Activated T-helper 1 cell treated with Interleukin-2 at 50 U/mL for 16 hours (primary cell): ENCODE measurements at places on chromosomes 1 and 21.

DNA sequence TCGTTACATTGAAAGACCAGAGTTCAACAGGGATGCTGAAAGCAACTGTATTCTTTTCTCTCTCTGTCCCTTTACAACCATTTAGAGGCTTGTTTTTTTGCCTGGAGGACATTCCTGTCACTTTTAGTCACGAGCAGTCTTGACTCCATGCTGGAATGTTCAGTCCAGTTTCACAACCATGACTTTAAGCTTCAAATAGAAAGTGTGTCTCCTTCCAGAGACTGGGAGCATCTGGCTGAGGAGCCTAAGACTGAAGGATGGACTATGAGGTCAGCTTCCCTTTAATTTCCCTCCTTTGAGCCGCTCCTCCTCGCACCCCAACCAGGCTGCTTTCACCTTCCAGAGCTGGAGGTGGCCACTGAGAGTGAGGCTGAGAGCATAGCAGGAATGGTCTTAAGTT, 10.5 kb upstream of the RYR2 start:
- DNase-seq = no peak

- DNase-seq = no peak
Measured at GRCh38 chr1:38758820-38759219, 100.8 kb downstream of the RRAGC start.

GRCh38 chr1:92399076-92399475, 87.6 kb downstream of the GFI1 start:
- no peak for DNase-seq

GRCh38 chr1:61111084-61112004, 29.0 kb downstream of the NFIA start:
- DNase-seq = no peak

DNA sequence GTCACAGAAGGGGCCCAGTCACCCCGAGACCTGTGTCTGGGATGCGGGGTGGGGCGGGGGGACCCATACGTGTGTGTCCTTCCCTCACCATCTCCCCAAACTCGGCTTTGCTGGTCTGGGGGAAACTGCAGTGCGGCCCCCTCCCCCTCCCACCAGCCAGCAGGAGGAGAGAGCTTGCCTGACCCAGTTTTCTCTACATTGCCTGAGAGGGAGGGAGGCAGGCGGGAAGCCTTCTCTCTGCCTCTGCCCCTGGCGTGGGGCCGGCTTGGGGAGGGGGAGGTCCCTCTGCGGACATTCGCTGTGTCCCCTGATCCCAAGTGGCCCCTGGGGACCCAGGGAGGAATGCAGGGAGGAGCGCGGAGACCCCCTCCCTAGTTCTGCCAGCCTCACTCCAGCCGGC, 3.9 kb downstream of the EPHA8 start:
- DNase-seq = no peak

GRCh38 chr1:22024485-22025367, 23.3 kb downstream of the CELA3A start:
- DNase-seq = peak; percentile 59

- DNase-seq = peak; percentile 76
Measured at GRCh38 chr21:17612565-17613241, at the start of gene BTG3. Gene BTG3 (minus strand): TSS chr21:17612901. CDS start chr21:17609144, 3,757 bp downstream.

DNA sequence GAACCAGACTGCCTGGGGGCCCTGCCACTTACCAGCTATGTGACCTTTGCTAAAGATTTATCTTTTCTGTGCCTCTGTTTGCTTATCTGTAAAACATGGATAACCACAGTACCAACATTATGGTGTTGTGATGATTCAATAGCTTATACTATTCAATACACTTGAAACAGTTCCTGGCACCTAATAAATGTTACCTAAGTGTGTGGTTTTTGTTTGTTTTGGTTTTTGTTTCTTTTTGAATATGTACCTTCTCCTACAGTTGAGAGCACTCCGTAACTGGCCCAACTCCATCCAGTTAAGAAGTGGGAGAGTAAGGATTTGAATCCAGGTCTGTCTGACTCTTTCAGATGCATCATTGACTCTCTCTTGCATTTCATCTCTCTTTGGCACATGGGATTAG, 125.8 kb upstream of the C8B start:
- no peak for DNase-seq

DNA sequence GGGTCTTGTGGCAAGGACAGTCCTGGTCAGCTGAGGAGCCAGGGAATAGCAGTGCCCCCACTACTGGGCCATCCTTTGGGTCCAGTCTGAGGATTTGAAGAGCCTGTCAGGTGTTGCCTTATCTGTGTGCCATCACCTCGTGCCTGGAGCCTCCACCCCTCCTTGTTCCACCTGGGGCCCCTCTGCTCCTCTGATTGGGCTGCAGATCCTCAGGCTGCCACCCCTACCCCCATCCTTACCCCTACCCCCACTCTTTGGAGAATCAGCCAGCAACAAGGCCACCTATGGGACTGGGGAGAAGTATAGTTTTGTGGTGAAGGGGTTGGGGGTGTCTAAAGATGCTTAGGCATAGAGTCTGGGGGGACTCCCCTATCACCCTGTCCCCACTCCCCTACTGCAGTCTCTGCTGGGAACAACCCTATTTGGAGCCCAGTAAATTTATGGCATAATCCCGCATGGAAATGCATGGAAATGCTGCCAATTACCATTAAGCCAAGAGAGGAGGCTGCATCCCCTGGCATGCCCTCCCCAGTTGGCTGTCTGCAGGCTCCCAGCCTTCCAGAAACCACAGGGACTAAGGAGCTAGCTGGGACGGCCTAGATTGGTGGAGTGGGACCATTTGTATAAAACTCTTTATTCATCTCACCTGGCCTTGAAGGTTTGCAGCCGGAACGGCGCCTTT, 142.7 kb upstream of the CSF3R start:
- DNase-seq = no peak

DNA sequence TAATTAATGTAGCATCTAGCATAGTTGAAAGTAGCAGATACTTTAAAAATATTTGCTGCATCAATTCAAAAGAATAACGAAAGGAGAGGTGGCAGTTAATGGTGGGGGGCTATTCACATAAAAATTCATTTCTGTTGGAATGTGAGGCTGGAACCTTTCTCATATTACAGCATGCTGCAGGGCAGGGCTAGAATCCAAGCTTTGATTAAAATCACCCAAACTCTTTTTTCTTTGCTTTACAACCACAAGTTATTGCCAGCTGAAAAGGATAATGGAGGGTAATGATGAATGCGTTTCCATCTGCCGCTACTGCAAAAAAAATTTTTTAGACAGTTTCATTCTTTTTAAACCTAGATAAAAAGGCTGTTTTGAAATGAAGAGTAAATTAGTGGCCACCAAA, 9.8 kb downstream of the DISP1 start:
- DNase-seq = no peak

DNA sequence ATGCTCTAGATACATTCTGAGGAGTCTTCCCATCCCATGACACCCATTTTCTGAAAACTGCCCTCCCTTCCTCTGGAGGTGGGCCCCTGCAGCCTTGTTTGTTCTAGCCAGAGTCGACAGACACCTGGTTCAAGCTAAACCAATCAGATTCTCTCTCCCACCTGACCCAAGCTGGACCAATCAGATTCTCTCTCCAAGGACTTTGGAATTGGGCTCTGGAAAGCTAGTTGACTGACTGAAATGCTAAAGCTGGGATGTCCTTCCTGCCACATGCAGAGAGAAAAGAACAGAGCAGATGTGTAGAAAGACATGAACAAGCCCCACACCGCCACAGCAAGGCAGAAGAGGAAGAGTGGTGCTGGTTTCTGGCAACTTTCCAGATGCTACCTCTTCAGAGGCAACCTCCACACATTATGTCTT, 24.6 kb downstream of the ASAP3 start:
- no peak for DNase-seq

GRCh38 chr1:21007876-21008275, 168.8 kb downstream of the EIF4G3 start:
- no peak for DNase-seq

GRCh38 chr1:86461482-86461881, 7.2 kb upstream of the CLCA1 start:
- no peak for DNase-seq

DNA sequence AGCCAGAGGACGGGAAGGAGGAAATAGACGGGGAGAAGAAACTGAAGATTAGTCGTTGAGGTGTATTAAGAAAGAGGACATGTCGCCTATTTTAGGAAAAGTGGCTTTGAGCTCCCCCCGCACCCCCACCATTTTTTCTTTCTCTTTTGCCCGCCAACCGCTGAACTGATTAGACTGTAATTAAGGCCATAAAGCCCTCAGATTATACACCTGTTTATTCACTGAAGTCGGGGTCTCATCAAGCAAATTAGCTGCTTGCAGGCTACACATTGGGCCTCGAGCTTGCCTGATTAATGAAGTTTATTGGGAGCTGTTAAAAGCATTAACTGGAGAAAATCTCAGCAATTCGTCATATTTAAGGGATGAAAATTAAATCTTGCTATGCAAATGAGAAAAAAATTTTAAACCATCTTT, 119.4 kb upstream of the RRP15 start:
- DNase-seq = no peak

GRCh38 chr1:13662493-13662892, 37.5 kb upstream of the PRDM2 start:
- no peak for DNase-seq

GRCh38 chr1:10340930-10341590, 57.8 kb upstream of the PGD start:
- no peak for DNase-seq

GRCh38 chr1:246169019-246169418, 338.1 kb downstream of the SMYD3 start:
- no peak for DNase-seq

DNA sequence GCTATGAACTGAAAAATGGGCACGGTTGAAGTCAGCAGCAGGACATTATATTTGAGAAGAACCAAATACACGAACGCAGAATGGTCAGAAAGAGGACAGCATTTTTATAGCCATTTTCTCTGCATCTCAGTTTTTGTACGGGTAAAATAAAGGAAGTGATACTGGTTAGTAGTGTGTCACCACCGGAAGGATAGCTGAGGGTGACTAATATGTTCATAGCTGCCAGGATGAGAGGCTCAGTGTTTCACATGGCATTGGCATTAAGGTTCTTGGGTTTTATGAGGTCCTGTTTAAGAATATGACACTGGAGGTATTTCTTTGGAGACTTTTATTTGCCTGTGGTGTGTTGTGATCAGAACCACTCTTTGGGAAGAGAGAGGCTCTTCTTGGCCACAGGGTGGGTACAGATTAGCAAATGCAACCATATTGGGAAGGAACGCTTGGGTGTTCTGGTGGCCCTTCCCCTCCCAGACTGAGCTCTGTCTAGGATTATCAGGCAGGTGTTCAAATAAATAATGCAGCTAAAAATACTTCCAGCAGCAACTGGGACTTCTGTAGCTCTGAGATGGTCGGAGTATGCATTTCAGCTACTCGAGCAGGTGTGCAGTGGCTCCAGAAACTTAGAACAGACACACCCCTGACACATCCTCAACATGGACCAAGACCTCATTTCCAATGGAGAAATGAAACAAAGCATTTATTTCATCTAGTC, 158.2 kb downstream of the PBX1 start:
- no peak for DNase-seq

GRCh38 chr1:199551967-199552565, 475.4 kb upstream of the NR5A2 start:
- no peak for DNase-seq

DNA sequence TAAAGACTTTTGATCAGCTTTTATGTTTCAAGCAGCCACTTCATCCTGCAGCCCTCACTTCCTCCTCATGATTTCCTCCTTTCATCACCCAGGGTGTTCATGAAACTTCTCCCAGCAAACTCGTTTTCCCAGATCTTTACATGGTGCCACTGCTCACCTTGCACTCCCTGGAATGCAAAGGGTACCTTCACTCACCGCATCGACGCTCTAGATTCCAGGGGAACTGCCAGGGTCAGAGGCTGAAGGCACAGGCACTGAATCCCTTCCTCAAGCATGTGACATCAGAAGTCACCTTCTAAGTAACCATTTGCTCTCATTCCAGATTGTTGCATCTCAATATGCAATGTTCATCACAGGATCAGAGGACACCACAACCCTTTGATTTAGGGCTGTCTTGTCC, 82.8 kb downstream of the PRKAB2 start:
- no peak for DNase-seq

DNA sequence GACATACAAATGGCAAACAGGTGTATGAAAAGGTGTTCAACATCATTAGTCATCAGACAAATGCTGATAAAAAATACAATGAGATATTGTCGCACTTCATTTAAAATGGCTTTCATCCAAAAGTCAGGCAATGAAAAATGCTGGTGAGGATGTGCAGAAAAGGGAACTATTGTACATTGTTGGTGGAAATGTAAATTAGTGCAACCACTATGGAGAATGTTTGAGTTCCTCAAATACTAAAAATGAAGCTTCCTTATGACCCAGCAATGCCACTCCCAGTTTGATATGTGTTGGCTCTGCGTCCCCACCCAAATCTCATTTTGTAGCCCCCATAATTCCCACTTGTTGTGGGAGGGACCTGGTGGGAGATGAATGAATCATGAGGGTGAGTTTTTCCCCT, 309.7 kb upstream of the ZRANB2 start:
- no peak for DNase-seq

DNA sequence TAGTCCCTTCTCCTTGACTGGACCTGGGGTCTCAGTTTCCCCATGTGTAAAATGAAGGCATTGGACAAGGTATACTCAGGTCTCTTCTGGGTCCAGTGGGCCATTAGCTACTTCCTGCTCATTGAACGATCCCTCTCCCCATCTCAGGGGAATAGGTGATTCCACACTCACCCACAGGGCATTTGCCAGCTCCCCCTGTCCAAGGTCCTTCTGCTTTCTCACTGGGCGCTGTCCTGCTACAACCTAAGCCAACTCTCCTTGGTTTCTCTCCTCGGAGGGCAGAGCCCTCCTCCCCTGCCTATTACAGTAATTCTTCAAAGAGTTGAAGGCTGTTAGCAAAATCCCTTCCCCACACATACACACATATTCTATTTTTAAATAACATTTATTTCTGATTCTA, 16.6 kb downstream of the DISP3 start:
- no peak for DNase-seq

GRCh38 chr1:46396441-46397398, 2.6 kb downstream of the FAAH start:
- DNase-seq = no peak

DNA sequence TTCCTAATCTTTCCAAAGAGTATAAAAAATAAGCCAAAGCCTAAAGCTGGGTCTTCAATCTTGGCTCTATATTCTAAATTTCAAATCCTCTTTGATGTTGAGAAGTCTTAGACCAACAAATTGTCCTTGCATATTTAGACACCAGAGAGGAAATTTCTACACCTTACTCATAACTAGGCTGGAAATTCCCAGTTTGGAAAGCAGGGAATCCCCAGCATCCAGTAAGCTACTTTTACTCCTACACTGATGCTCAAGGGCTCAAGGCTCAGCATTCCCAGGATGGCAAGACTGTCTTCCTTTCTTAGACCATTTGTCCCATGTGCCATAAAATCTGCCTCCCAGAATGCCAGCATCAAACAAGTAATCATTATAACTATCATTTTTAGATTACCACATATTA, 28.3 kb downstream of the PRDX6 start:
- DNase-seq = no peak

GRCh38 chr1:204567071-204567470, 50.9 kb downstream of the MDM4 start:
- no peak for DNase-seq

- no peak for DNase-seq
Measured at GRCh38 chr21:43903451-43904091, 38.5 kb downstream of the AGPAT3 start.

- DNase-seq = no peak
Measured at GRCh38 chr1:6969106-6969505, 183.9 kb downstream of the CAMTA1 start.

- no peak for DNase-seq
Measured at GRCh38 chr1:24656046-24656445, 12.9 kb downstream of the SRRM1 start.

- DNase-seq = no peak
Measured at GRCh38 chr1:221030990-221031389, 151.7 kb downstream of the HLX start.

GRCh38 chr1:89918127-89918793, 76.7 kb upstream of the ZNF326 start:
- DNase-seq = no peak
